ENCODE measurements at places on chromosomes 12 and 14.

DNA sequence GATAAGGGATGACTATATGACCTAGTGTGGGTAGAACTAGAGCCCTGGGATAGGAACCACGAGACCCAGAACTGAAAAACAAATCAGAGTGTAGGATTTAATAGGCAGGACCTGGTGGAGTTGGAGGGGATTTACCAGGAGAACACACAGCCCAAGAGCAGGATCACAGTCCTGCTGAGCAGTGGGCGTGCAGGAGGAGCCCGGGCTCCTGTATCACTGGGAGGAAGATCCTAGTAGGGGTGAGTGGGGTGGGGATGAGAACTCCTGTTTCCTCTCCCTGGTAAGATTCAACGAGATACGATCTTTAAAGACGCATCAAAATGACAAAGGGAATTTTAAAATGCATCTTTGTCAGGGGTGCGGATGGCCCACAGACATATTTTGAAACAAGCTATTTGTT lies 220.1 kb downstream of the GALC start:
- no peak for DNase-seq

DNA sequence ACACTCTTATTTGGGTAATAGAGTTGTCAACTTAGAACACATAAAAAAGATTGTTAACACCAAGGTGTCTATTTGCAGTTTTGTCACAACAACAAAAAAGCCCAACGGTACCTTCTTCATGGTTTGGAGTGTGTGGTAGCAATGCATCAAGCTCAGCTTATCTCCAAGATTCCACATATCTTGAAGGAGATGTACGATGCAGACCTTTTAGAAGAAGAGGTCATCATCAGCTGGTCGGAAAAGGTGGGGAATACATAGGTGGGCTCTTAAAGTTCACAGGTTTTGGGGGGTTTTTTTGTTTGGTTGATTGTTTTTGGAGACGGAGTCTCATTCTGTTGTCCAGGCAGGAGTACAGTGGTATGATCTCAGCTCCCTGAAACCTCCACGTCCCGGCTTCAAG lies 5.5 kb downstream of the EIF5 start:
- no peak for DNase-seq

GRCh38 chr12:64010069-64010686 lies 165.7 kb downstream of the SRGAP1 start:
- DNase-seq, result no peak

GRCh38 chr14:100031506-100032281 lies 33.5 kb upstream of the EVL start:
- no peak for DNase-seq

DNA sequence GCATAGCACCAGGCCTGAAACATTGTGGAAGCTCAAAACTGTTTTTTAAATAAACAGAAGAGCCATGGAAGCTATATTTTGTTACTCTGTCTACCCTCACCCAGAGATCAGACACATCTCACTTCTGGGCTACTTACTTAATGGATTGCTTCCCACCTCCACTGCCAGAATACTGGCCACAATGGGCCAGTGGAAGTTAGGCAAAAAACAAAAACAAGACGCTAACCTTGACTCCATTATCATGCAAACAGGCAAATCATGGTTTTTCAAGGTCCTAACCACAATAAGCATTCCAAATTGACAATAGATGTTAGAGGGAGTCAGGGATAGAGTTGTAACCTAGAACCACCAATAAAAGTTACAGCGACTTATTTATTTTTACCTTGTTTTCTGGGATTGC lies 52.7 kb upstream of the PTCSC3 start:
- DNase-seq, result no peak

DNA sequence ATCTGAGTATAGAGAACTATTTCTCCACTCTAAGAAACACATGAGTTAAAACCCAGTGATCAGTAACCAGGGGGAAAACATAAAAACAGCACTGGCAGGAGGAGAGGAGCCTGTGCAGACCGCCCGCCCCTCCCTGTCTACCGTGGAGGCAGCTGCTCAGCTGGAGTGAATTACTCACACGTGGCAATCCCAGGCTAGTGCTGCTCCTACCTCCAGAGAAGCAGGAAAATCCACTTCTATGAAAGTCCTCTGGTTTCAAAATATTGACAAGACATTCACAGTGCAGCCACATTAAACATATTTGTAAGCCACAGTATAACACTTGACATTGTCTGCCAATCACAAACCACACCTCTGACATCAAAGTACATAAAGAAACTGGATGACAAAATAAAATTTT lies 16.7 kb downstream of the TMEM132D start:
- no peak for DNase-seq

DNA sequence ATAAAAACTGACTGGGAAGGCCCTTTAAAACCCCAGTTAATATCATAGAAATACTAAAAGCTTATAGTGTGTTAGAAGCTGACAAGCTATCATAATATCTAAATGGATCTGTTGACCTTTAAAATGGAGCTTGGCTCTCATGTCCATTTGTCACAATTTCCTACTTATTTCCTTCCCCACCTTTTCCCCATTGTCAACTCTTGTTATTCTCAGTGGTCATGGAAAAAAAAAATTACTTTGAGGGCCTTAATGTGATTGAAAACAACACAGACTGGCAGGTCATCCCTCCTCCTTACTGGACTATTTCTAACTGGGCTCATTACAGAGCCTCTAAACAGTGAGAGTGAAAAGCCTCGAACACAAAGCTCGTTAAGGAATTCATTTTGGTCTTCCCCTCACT lies 13.7 kb upstream of the WNK1 start:
- no peak for DNase-seq
